ENCODE measurements at places on chromosomes 7 and 10. TPM values are rescaled to one million over a fixed set of nuclear protein-coding genes. Genes with fewer than 3 reads are reported as not detected.

DNA sequence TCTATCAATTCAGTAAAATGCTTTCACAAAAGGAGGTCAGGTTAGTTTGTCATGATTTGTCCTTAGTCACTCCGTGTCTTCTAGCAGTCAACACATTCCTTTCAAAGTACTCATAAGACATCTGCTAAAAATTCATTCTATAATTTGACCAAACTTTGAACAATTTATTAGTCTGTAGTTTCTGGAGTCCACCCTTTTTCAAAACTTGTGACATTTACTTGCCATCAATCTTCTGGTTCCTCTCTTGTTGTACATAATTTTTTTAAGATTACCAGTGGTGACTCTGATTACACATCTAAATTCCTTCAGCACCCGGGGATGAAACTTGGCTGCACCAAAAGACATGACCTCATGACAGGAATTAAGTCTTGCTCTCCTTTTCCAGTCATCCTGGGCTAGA is 130.1 kb downstream of the NEBL start:
- DNase-seq, result no peak

GRCh38 chr7:45525057-45525456 is 49.1 kb upstream of the ADCY1 start:
- no peak for DNase-seq

GRCh38 chr10:79936625-79937615 is 12.0 kb downstream of the SFTPD start:
- DNase-seq, result peak; percentile 25

- DNase-seq, result no peak
Observed at GRCh38 chr7:21377545-21377944, 50.3 kb upstream of the SP4 start.

GRCh38 chr7:1151653-1152425 is 8.2 kb downstream of the ZFAND2A start:
- no peak for DNase-seq

- DNase-seq, result no peak
Observed at GRCh38 chr7:79979437-79979836, 155.2 kb upstream of the GNAI1 start.

DNA sequence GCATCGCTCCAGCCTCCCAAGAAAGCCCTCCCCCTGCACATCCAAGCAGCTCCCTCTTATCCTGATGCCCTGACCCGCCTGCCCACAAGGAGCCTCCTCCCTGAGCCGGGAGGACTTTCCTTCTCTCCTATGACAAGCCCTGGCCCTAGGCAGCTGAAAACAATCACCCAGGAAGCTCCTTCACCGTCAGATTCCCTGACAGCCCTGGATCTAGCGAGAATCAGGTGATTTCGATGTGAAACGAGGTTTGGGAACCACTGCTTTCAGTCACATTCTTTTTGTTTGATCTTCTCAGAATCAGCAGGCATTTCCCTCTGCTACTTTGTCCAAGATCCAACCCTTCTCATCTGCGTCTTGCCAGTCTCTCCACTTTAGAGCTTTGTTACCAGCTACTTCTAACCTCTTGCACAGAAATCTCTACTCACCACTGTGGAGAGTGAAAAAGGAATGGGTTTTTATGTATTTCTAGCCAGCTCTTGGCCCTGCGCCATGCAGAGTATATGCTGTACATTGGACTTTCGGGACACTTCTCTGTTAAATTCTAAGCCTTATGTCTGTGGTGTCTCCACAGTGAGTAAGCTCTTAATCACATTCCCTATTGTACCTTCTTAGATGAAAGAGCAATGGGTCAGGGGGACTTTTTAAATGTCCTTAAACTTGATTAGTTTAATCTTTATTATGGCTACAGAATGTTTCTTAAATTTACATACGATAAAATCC is 253.2 kb upstream of the C7orf33 start:
- DNase-seq, result no peak

GRCh38 chr10:4526311-4526731 is 299.7 kb upstream of the AKR1E2 start:
- no peak for DNase-seq

DNA sequence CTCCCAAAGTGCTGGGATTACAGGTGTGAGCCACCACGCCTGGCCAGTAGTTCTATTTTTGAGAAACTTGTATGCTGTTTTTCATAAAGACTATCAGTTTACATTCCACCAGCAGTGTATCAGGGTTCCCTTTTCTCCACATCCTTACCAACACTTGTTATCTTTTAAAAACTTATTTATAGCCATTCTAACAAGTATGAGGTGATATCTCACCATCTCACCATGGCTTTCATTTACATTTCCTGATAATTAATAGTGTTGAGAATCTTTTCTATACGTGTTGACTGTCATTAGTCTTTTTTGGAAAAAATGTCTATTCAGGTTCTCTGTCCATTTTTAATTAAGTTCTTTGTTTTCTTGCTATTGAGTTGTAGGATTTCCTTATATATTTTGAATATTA is 416.1 kb downstream of the NEBL start:
- no peak for DNase-seq

DNA sequence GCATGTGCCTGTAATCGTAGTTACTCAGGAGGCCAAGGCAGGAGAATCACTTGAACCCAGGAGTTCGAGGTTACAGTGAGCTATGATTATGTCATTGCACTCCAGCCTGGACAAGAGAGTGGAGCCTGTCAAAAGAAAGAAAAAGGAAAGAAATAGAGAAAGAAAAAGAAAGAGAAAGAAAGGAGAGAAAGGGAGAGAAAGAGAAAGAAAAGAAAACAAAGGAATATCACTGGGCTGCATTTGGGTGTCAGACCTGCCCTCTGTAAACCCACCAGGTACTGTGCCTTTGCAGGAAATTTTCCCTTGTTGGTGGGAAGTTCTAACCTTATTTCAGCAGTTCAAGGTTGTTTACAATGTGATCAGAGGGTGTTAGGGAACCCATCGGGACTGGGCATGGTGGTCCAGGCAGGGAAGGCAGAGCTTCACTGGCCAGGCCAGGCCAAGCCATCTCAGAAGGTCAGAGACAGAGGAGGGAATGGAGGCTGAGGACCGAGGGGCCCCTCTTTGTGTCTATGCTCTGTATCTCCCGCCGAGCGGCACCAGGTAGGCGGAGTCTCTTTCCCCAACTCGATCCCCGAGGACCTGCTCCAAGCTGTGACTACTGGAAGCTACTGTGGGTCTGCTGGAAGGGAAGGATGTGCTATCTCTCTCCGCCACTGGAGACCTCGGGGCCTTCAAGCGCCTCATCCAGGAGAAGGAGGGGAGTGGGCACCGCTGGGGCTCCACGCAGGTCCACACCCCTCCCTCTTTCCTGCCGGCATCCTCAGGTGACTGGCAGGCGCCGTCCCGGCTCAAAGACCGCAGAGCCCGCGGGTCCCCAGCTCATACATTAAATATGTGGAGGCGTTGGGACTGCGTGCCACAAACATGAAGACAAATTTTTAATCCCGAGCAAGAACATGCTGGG is 15.2 kb upstream of the KAZALD1 start:
- DNase-seq, result no peak

DNA sequence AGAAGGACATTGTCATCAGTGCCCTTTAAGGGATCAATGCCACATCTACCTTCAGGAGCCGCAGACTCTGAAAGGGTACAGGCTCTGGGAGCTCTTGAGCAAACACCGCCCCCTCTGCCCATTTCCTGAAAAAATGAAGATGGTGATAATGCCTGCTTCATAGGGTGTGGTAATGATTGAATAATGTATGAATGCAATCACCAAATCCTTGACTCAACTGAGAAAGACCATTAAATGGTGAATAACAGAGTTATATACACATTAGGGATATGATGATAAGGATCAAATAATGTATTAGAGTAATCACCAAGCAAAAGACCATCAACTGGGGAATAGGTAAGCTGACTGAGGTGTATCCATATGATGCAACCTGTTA is 1.5 kb downstream of the FAM170B start:
- DNase-seq, result no peak

- DNase-seq, result no peak
Observed at GRCh38 chr10:59708816-59709394, 745 bp downstream of the SLC16A9 start.

Gene PRKG1
- not detected for total RNA-seq

Gene NPFFR1
- total RNA-seq, result not detected

Gene GHRHR
- total RNA-seq, result not detected

Gene WDFY4
- total RNA-seq, result not detected

Gene TMEM273
- not detected for total RNA-seq

Gene ARMC3
- not detected for total RNA-seq

Gene PTF1A
- not detected for total RNA-seq

Gene MXI1
- 4.3 TPM for total RNA-seq
